ENCODE measurements at places on chromosomes 3 and 15. TPM values are rescaled to one million over a fixed set of nuclear protein-coding genes. Genes with fewer than 3 reads are reported as not detected.

DNA sequence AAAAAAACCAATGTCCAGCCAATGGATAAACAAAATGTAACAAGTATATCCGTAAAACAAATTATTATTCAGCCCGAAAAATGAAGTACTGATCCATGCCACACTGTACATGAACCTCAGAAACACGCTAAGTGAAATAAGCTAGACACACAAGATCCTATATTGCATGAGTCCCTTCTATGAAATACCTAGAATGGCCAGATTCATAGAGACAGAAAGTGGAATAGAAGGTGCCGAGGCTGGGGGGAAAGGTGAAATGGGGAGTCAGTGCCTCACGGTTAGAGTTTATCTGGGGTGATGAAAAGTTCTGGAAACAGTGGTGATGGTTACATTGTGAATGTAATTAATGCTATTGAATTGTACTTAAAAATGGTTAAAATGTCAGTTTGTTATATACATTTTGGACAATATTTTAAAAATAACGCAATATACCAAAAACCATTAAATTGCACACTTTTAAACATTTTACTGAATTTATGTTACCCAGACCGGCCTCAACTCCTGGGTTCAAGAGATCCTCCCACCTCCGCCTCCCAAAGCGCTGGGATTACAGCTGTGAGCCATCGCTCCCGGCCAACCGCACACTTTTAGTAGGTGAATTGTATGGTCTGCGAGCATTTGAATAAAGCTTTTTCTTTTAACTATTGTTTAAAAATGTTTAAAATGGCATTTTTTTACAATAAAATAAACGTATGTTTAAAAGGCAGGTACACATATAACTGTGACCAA lies 2.1 kb downstream of the RNF168 start:
- no peak for DNase-seq

DNA sequence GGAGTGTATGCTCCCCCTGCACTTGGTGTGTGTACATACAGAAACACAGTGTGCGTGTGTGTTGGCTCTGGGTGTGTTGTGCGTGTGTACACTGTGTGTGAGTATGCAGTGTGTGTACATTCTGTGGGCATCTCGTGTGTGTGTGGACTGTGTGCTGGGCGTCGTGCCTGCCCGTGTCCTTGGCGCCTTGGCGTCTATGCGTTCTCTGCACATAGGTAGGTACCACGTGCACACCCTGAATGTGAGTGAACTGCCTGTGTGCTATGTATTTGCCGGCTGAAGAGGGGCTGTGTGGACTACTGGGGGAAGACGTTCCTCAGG lies 481 bp upstream of the ECE2 start:
- DNase-seq: no peak

DNA sequence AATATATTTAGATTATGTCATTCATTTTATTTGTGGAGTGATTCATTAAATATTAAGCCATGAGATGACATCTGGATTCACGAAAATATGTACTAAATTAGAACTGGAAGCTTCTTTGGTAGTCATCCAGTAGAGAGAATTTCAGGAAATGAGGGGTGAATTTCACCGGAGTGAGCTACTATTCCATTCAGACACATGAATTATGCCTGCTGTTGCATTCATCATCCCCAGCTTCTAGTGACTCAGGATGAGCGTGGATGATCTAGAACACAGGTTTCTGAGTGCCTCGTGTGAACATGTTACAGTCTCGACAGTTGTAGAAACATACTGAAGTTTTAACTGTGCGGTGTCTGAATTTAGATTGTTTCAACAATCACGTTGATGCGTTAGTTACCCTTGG lies 42.9 kb upstream of the GABRG3 start:
- no peak for DNase-seq

ADAMTS17 gene
- 12.4 TPM for total RNA-seq

TMEM40 gene
- total RNA-seq: 7.6 TPM

GRCh38 chr15:35880896-35881295 lies 334.9 kb upstream of the DPH6 start:
- no peak for DNase-seq

FAM107A gene
- 1.7 TPM for total RNA-seq

POLQ gene
- total RNA-seq: 3.7 TPM

GRCh38 chr3:66655044-66655443 lies 154.2 kb upstream of the LRIG1 start:
- peak; percentile 61 for DNase-seq

GRCh38 chr3:161148832-161149475 lies 43.8 kb upstream of the B3GALNT1 start:
- DNase-seq: no peak

GRCh38 chr15:93719921-93720351 lies 511.4 kb upstream of the MCTP2 start:
- no peak for DNase-seq

DNA sequence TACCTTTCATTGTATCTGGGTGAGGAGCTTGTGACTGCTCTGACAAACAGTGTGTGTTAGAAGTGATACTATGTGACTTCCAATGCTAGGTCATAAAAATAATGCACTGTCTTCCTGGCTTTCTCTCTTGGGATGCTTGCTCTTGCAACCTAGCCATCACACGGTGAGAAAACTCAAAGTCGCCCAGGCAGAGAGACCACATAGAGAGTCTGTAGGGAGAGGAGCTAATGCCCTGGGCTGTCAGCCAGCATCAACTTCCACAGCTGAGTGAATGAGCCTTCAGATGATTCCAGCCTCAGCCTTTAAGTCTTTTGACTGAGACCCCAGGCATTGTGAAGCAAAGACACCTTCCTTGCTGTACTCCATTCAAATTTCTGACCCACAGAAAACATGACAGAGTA lies 220.6 kb upstream of the SGO1 start:
- DNase-seq: peak; percentile 36

- DNase-seq: no peak
These were observed 358.0 kb upstream of the CADM2 start for GRCh38 chr3:84600703-84601225.

- no peak for DNase-seq
These were observed 22.5 kb downstream of the HEXA start for GRCh38 chr15:72353266-72353665.

- peak; percentile 88 for DNase-seq
These were observed 35.4 kb downstream of the CD200R1L start for GRCh38 chr3:112811131-112811884.

Data from tongue (tissue), 3 donors.